ENCODE measurements at places on chromosomes 3 and 15. TPM values are rescaled to one million over a fixed set of nuclear protein-coding genes. Genes with fewer than 3 reads are reported as not detected.

The KIF15 gene
- 1.3 TPM for total RNA-seq

The GJD2 gene
- not detected for total RNA-seq

The SH2D7 gene
- total RNA-seq, result not detected

The PLCB2 gene
- under 0.01 TPM for total RNA-seq

The FGD5 gene
- 0.16 TPM for total RNA-seq

The CYP1A2 gene
- total RNA-seq, result not detected

Data from bronchial smooth muscle cell (primary cell).